ENCODE measurements at places on chromosomes 6 and 20.

DNA sequence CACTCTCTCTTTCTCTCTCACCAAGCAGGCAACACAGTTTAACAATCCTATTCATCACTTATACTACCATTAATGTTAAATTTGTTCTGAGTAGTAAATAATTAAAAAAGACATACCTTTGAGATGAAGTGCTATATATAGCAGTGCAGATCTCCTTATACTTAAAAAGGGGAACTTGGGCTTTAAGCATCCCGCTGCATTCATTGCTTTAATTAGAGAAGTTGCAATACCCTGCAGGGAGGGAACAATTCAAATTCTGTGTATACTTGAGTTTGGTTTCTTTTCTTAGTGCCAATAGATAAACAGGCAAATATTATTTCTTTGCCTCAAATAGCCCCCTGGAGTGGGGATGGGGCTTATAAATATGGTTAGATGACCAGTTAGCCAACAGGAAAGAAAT is 10.8 kb upstream of the ZBTB24 start:
- DNase-seq, result no peak

GRCh38 chr20:25178563-25179438 is 16.7 kb upstream of the ENTPD6 start:
- no peak for DNase-seq

GRCh38 chr6:92132457-92132856 is 1286.9 kb downstream of the EPHA7 start:
- DNase-seq, result no peak

DNA sequence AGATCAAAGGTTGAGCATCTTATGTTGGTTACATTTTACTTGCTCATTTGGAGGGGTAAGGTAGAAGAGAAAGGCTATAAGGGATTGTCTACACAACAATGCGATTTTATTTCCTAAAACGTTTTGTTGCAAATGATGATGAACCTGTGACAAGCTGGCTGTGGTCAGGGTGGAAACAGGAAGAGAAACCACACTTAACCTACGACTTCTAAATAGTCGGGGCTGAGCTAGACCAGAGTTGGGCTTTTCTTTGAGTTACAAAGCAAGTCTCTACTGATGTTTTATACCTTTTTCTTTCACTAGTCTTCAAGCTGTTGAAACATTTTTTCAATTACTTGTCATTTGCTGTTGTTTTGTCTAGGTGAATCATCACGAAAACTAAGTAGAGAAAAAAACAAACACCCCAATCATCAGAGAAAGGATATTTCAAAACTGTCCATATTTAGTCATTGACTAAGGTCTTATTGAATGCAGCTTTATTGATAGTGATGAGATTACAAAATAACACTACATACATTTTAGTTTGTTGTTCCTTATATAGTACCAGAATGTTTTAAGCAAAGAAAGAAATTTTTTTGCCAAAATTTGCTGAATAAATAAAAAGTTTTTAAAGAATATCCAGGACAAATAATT is 18.0 kb downstream of the KLHL31 start:
- DNase-seq, result peak; percentile 46

Measured in CD8-positive, alpha-beta T cell (primary cell).